ENCODE measurements at places on chromosomes 16 and 17.
A peak's percentile ranks its signal among the peaks of the same experiment; 100 is the strongest.

DNA sequence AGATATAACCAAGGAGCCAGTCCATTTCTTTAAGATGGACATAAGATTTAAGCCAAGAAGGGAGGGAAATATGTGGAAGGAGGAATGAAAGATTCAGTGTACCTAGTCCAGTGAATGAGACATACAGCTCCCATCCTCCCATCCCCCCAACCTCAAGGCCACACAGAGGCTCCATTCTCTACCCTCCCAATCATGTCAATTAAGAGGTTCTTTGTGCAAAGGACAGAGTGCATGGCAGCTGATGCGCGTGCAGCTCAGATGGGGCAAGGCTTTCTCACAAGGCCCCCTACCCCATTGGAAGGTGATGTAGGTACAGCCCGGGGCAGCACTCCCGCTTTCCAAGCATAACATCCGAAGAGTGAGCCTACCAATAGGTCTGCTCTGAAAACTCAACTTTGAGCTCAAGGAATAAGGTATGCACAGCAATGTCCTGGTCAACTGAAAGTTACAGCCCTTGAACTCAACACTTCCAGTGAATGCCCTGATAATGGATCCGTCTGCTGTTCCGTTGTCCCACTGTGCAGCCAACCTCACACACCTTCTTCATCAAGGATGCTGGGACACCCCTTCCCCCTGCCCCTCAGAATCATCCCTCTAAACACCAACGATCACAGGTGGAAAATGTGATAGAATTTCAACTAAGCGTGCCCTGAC lies 458.1 kb downstream of the SOX9 start:
- no peak overlapping the region for H3K4me3 ChIP-seq
- H3K4me1 ChIP-seq: no peaks in the 10 kb centered on the region
- no peak for DNase-seq
- no peak overlapping the region for H3K27ac ChIP-seq

DNA sequence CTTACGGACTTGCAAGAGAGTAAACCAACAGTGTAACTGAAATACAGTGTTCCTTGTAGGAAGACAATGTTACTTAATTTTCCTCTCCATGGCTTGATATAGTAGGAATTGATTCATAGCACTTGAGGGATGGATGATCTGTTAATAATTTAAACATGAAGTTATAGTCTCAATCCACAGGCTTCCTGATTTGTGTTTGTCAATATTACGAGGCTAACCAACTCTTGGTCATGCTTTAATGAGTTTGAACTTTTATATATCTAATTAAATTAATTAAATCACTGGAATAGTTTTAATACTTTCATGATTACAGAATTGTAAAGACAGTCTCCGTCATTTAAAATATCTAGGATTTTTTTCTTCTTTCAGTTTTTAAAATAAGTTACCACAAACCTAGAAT lies 112.0 kb upstream of the HAS3 start:
- no peak for DNase-seq
- no peak overlapping the region for H3K4me3 ChIP-seq
- no peak overlapping the region for H3K27ac ChIP-seq
- H3K4me1 ChIP-seq: no peaks in the 10 kb centered on the region

DNA sequence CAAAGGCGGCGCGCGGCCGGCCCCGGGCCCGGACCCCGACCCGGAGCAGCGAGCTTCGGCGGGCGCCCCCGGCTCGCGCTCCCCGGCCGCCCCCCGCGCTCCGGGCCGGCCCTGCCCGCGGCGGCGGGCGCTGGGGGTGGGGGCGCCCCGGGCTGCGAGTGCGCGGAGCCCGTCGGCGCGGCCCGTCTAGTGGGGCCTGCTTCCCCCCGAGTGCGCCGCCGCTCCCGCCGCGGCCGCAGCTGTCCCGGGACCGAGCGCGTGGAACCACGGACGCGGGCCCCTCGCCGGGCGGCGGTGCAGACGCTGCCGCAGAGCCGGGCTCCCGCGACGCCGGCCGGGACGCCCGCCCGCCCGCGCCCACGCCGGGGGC lies 308 bp downstream of the ADCY9 start:
- H3K36me3 ChIP-seq: peaks cover 14% of the 10 kb centered on the region
- H3K4me3 ChIP-seq: peak overlapping the region; percentile 84
- no peak overlapping the region for H3K27ac ChIP-seq
- H3K27me3 ChIP-seq: no peaks in the 10 kb centered on the region

GRCh38 chr16:66933776-66934137 lies 445 bp downstream of the CIAO2B start:
- peaks cover 38% of the 10 kb centered on the region for H3K36me3 ChIP-seq
- peak overlapping the region; percentile 100 for H3K4me3 ChIP-seq
- peak overlapping the region; percentile 98 for H3K27ac ChIP-seq
- peak; percentile 10 for DNase-seq
- H3K4me1 ChIP-seq: peaks cover 57% of the 10 kb centered on the region
- H3K27me3 ChIP-seq: no peaks in the 10 kb centered on the region

- H3K4me3 ChIP-seq: no peak overlapping the region
- no peak overlapping the region for H3K27ac ChIP-seq
- H3K4me1 ChIP-seq: no peaks in the 10 kb centered on the region
- DNase-seq: no peak
- H3K27me3 ChIP-seq: no peaks in the 10 kb centered on the region
- H3K36me3 ChIP-seq: peaks cover 24% of the 10 kb centered on the region
Observed at GRCh38 chr16:71648921-71649320, 22.9 kb downstream of the MARVELD3 start.

DNA sequence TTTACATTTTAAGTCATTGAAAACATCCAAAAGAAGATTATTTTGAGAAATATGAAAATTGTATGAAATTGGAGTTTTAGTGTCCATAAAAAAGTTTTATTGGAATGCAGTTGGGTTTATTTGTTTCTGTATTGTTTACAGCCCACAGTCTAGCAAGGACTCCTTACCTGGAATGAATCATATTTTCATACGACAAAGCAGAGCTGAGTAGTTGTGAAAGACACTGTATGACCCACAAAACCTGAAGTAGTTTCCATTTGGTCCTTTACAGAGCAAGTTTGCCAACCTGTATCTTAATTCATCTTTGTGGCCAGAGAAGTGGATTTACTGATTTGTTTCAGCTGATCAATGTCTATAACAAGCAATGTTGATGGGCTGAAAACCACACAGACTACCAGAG lies 10.3 kb downstream of the CCL18 start:
- no peaks in the 10 kb centered on the region for H3K36me3 ChIP-seq
- DNase-seq: no peak
- peaks cover 53% of the 10 kb centered on the region for H3K4me1 ChIP-seq
- H3K27ac ChIP-seq: no peak overlapping the region
- H3K4me3 ChIP-seq: no peak overlapping the region
- H3K27me3 ChIP-seq: no peaks in the 10 kb centered on the region

Measured in effector memory CD8-positive, alpha-beta T cell (primary cell).